ENCODE measurements at places on chromosomes 3 and 15.
A peak's percentile ranks its signal among the peaks of the same experiment; 100 is the strongest.

DNA sequence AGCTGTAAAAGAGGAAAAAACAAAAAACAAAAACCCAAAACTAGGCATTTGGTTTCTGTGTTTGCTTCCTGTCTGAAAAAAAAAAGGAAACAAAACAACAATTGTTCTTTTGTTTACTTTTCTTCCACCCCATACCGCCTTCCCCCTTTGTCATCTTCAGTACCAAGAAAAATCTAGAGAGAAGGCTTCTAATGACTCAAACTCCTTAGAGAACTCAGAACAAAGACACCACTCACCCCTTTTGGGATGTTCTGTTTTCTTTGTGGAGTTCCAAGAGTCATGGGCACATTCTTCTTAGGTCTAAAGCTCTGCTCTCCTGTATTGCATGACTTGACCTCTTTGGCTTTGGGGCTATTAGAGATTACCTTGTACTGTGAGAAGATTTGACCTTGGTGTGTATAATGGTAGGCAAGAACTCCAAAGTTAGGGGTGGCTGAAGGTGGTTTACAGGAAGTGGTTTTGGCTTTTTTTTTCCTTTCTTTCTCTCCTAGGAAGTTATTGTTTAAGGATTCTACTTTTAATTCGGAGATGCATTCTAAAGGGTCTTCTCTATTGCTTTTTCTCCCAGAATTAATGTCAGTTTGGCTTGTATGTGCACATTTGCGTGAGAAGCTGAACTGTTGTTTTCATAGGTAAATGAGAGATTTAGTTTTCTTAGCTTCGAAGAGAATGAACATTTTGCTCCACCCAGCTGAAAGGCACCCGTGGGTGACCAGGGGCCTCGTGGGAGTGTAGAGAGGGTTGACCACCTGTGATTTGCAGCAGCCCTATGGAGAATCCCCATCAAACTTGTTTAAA is 39.5 kb upstream of the ZBTB20 start:
- no peak for DNase-seq

DNA sequence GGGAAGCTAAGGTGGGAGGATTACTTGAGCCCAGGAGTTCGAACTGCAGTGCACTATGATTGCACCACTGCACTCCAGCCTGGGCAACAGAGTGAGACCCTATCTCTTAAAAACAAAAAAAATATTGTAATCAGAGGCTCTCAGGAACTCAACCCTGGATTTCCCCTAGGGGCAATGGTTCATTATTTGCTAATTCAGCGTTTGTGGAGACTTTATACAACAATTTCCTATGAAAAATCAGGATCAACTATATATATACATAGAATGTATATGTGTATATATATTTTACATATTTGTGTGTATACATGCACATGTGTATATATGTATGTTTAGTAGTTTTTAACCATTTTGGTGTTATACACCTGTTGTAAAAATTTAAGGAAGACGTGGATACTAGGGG is 463.1 kb downstream of the FHIT start:
- DNase-seq: no peak

DNA sequence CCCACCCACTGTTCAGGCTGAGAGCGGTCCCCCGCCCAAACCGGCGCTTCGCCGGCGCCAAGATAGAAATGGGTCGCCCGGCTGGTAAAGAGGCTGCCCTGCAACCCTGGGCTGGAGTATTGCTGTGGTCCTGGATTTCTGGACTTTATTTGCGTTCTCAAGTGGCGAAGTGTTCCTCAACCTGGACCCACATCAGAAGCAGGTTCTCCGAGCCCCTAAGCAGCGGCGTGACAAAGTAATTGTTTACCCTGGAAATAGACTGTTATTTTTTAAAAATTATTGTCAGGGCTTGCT is 481 bp upstream of the DYNC1LI1 start:
- DNase-seq: no peak

GRCh38 chr3:73773233-73773632 is 148.5 kb upstream of the PDZRN3 start:
- DNase-seq: no peak

DNA sequence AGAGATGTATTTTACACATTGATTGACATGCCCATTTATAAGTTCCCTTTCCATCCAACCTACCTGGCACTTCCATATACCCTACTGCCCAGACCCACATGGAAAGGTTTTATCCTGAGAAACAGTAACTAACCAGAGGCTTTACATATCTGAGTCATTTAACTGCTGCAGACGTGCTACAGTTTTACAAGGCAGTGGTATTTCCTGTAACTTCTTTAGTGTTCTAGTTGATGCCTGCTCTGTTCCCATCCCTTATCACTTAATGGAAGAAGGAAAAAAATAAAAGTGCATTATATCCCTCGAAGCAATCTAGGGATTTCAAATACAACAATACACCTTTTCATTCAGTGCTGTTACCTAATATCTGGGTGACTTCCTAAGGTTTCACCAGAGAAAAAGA is 107.1 kb downstream of the TMCO5A start:
- no peak for DNase-seq

- no peak for DNase-seq
These were observed 6.8 kb downstream of the SKOR1 start for GRCh38 chr15:67832031-67832551.

DNA sequence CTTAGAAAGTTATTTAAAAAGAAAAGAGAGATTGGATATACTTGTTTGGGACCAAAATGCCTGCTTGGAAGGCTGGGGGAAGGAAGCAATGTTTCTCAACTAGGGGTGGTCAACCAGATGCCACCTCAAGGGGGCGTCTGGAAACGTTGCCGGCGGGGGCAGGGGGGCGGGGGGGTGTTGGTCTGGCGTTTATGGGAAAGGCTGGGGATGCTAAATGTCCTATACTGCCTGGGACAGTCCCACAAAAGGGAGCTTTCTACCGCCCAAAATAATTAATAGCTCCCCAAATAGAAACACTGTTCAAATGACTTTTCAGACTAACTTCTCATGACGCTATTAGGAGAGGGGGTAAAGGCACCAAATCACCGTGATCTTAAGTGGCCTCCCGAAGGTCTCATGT is 2.2 kb downstream of the POLG start:
- peak; percentile 38 for DNase-seq

DNA sequence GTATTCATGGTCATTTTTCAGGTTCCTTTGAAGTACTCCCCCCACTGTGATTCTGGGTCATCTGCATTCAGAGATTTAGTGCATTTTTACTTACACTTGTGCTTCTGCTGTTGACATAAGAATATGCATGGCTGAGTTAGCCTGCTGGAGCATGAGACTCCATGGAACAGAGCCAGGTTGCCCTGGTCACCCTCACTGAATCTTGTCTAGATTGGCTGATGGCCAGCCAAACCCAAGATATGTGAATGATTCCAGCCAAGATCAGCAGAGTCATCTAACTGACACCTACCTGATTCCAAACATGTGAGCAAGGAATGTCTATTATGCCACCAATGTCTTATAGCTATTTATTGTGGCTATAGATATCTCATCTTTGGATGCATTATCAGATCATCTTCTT is 25.1 kb downstream of the DTWD1 start:
- DNase-seq: no peak

GRCh38 chr3:141938011-141938500 is 61.6 kb downstream of the ATP1B3 start:
- no peak for DNase-seq

- no peak for DNase-seq
These were observed 278.4 kb downstream of the RPLP1 start for GRCh38 chr15:69731081-69731330.

GRCh38 chr3:8651418-8652323 is 7.1 kb upstream of the SSUH2 start:
- no peak for DNase-seq

DNA sequence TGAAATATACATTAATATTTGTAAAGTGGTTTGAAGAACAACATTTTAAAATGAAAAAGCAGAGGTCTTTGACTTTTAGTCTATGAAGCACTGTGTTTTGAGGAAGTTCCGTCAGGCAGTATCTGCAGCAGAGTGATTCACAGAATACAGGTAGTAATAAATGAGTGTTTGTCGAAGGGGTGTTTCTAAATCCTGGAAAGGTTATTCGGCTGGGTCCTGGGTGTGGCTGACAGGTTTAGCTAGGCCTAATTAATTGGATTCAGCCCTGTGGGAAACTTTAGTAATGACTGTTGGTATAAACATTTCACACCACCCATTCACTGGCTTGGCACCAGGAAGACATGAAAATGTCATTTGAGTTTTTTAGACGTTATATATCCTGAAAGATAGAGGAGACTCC is 51.3 kb downstream of the TIPARP start:
- DNase-seq: no peak

DNA sequence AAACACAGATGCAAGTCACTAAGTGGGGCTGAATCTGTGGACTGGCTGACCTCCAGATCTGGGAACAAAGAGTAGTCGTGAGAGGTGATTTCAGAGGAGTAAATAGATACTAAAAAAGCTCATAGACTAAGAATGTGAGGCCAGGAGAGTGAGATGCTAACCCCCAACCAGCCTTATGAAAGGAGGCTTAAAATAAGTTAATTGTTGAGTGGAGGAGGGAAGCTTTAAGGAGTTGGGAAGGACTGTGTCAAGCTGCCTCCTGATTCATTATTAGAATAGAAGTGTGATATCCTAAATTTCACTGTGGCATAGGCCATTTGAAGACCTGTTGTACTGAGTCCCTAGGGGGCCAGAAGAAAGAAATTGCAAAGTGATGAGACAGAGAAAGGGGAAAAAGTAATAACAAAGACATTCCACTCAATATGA is 107.6 kb downstream of the RBPMS2 start:
- no peak for DNase-seq

DNA sequence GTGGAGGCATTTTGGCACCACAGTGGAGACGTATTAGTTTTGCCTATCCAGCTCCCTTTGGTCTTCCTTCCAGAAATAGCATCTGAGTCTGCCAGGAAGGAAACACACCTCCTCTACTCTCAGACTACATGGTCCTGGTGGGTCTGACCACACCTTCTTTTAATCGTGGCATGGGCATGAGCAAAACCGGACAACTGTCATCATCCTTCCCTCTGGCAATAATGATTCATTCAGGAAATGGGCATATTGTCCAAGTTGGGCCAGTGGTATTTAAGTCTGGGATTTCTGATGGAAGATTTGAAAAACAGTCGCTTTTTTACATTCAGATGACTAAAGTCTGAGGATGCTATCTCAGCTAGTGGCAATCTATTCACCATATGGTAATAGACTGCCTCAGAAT is 601.0 kb upstream of the ADAMTS9 start:
- no peak for DNase-seq

DNA sequence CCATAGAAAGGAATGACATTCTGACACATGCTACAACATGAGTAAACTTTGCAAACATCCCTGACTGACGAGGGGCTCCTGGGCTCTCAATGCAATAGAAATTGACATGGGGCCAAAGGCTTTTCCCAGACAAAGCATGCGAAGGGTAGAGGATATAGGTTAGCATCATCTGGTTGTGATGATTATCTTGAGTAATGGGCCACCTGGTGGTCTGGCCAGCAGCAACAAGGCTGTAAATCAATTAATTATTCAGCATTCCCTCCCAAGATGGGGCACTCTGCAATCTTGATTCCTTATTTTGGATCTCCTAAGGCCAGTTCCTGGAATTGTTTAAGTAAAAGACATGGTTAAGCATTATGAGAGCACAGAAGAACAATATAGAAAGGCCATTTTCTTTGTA is 99.2 kb downstream of the AGBL1 start:
- DNase-seq: no peak

All from activated CD8-positive, alpha-beta T cell treated with anti-CD3 and anti-CD28 coated beads, Interleukin-2, amount 10 ng/mL, durations not matched to agents 7 days and 5 days (primary cell).